ENCODE measurements at places on chromosomes 4 and X.

DNA sequence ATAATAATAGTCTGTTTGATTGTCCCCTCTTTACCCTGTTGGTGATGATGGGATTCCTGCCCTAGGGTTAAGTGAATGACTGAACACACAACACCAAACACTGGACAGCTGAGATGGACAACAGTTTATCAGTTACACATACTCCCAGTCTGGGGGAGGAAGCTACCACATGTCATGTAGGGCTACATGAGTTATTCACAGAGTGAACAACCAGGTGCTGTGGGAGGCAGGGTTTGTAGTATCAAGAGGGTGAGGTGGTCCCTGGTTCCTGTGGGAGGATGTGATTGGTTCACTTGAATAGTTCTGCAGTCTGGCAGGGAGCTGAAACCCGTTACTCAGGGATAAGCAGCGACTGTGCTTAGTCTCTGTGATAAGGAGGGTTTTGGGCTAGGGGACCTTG, 88.8 kb upstream of the AP1S2 start:
- no peak for DNase-seq

GRCh38 chrX:55008571-55009358, 8.6 kb downstream of the APEX2 start:
- DNase-seq = no peak

- peak; percentile 46 for DNase-seq
Observed at GRCh38 chr4:109803924-109804571, 2.2 kb upstream of the CFI start.

DNA sequence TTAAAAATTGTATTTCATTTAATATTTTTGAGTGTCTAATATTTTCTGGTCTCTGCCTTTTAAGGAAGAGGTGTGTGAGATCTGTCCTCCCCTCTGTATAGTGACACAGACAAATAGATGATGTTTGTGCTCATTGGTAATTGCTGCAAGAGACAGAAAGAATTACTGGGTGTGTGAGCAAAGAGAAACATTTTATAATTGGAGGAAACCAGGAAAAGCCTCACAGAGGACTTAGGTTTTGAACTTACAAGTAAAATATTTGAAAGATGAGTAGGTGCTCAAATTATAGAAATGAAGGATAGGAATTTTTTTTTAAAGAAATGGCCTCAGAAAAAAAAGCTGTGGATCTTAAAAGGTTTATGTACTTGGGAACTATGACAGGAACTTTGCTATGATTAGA, 149.8 kb downstream of the SPCS3 start:
- no peak for DNase-seq

DNA sequence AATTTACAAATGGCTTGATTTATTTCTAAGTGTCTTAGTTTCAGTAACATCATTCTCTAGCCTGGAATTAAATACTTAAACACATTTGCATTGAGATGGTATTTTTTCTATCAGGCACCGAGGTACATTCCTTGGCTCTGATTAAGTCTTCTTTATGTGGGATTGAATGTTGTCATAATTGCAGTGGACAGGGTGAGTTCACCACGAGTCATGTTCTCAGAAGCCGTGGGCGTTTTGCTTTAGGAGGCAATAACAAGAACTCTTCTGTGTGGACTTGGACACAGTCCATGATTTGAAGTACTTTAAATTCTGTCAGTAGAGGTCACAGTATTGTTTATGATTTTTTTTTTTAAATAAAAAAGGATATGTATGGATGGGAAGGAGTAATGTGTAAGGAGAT, 57.1 kb upstream of the EFHC2 start:
- peak; percentile 42 for DNase-seq
